ENCODE measurements at places on chromosomes 11 and 22.
A peak's percentile ranks its signal among the peaks of the same experiment; 100 is the strongest.

GRCh38 chr22:43562843-43563242, 151.0 kb downstream of the MPPED1 start:
- DNase-seq = no peak

DNA sequence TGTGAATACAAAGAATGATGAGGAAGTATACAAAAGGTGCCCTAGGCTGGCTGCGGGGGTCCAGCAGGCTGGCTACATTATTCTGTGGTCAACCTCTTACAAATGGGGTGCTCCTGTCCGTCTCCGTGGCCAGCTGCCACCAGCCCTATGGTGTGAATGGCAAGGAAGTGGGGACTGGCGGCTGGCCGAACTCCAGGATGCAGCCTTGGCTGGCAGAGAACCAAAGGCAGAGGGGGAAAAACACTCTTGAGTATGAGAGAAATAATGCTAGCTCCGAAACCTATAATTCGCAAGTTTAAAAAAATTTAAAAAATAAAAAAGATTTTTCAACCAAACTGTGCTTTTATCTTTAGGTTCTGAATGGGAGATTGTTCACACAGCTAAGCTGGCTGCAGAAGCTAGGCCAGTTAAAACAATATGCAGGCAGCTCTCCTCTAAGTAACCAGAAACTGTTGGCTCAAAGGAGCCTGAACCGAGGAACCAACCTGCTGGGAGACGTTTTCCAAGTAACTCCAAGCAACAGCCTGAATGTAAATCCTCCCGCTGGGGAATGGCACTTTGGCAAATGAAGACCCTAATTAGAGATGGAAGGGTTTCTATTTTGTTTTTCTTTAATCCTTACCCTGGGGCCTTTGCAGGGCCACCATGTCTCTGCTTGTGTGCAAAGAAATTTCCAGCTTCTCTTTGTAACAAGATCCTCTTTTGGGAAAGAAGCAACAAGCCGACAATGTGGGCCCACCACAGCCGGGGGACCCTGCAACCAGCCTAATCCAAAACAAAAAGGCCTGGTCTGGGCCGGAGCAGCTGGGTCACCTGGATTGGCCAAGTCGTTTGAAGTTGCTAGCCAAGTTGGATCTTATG, 50.2 kb downstream of the C22orf31 start:
- DNase-seq = no peak

DNA sequence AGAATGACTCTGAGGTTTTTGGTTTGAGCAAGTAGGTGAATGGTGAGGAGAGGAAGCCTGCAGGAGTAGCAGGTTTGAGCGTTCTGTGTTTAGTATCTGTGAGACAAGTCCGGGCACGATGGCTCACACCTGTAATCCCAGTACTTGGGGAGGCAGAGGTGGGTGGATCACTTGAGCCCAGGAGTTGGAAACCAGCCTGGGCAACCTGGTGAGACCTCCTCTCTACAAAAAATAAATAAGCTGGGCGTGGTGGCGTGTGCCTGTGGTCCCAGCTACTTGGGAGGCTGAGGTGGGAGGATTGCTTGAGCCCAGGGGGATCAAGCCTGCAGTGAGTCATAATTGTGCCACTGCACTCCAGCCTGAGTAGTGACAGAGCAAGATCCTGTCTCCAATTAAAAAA, 9.7 kb upstream of the CENATAC start:
- DNase-seq = no peak

DNA sequence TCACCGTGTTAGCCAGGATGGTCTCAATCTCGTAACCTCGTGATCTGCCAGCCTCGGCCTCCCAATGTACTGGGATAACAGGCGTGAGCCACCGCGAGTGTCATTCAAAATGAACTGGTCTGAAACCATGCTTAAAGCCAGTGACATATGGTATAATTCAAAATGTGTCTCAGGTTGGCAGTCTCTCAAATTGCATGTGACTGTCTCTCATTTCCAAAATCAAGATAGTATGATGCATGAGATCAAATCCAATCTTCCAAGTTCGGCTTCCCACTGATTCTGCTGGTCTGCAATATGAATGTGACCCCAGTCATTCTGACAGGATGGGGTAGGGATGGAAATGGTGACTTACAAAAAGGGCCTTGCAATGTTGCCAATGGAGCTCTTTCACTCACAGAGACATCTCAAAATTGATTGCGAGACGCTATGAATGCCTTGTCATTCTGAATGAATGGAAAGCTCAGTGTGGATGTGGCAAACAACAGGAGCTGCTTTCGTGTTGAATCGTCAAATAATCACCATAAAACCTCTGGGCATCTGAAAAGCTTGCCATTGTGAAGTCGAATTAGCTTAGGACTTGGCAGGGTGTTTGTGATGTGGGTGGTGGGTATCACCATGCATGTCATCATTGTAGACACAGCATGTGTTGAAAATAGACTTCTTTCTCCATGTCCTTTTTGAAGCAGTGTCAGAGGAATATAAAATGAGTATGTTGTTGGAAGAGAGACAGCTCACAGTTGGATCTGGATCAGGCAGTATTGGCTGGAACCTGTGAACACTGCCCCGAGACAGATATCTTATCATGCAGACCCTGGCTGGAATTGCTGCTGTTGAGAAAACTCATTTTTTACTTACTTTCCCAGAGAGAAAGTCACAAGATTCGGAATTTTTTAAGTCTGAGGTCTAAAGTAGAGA, 12.2 kb downstream of the SLN start:
- DNase-seq = no peak

DNA sequence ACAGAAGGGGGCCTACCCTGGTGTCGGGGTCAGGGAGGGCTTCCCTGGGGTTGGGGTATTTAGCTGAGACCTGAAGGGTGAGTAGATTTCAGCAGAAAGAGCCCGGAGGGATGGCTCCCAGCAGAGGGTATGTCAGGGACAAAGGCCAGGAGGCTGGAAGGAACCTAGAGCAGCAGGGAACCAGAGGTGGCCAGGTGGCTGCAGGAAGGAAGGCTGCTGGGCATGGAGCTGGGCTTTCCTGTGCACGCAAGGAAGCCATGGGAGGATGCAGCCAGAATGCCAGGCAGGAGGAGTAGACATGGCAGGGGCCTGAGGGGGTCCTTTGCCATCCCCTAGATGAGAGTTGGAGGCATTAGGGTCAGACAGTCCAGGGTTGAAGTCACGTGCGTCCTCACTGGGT, 27.4 kb upstream of the RELT start:
- no peak for DNase-seq

DNA sequence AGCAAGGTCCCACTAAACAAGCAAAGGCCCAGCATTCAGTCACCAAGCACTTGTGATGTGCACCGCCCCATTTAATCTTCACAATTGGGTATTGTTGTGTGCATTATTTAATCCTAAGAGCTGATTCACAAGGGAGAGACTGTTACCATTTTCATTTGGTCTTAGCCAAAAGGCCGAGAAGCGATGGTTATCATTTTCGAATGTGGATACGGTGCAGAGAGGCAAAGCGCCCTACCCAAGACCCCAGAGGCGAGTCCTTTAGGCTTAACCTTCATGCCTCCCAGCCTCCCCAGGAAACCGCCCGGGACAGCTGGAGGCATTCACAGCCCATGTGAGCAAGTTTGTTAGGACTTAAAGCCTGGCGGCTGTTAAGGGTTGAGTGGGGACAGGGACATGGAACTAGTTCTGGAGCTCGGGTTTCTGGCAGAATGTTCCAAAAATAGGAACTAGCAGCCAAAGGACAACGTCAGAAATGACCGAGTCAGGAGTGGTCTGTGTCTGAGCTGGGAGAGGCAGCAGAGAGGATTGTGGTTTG, 13.0 kb upstream of the UPK3A start:
- DNase-seq = no peak

DNA sequence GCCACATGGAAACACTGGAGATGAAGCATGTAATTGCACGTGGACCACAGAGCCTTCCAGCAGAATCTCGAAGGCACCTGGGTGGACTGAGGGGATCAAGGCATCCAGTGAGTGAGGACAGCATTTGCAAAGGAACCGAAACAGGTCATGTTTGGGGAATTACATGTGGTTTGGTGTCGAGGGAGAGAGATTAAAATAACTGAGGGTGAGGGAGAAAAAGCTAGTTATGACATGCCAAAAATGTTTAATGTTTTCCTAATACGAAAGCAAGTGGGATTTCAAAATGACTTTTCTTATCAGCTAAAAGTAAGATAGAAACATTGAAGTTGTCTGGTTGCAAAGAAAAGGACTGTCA, 157.1 kb downstream of the BLID start:
- DNase-seq = no peak

DNA sequence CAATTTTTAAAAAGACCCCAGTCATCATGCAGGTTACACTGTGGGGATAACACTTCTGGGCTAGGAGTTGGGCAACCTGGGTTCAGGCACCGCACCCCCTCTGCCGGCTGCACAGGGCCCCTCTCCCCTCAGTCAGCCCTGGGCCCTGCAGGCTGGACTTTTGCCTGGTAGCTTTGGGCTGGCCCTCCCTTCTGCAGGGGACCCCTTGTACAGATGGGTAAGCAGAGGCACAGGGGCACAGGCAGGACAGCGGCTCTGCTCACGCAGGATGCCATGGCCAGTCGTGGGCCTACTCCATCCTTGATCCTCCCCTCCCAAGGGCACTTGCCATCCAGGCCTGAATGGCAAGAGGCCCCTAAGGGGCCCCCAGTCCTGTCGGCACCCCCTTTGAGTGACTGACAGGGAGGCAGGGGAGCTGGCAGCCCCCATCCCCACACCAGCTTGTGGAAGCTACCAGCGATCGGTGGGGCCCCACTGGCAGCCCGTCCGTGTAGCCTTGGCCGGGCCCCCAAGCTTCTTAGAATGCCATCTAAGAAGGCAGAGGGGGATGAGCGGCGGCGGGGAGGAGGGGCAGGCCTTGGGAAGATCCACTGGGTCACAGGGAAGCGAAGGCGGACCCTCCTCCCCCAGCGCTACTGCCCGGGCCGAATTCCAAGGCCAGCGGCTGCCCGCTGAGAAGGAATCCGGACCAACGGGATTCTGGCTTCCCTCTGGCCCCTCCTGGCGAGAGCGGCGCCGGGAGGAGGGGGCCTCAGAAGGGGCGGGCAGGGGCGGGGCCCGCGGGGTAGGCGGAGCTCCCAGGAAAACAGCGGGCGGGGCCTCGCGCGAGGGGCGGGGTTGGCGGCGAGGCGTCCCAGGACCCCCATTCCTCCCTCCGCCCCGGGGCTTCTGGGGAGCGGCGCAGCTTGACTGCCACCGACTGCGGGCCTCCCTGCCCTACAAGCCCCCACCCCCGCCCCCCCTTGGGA, 6.8 kb upstream of the CHKA start:
- no peak for DNase-seq

- peak; percentile 3 for DNase-seq
Measured at GRCh38 chr22:36027579-36027934, 1.1 kb downstream of the RBFOX2 start.

- no peak for DNase-seq
Measured at GRCh38 chr11:72354356-72355115, 79.8 kb downstream of the CLPB start.

DNA sequence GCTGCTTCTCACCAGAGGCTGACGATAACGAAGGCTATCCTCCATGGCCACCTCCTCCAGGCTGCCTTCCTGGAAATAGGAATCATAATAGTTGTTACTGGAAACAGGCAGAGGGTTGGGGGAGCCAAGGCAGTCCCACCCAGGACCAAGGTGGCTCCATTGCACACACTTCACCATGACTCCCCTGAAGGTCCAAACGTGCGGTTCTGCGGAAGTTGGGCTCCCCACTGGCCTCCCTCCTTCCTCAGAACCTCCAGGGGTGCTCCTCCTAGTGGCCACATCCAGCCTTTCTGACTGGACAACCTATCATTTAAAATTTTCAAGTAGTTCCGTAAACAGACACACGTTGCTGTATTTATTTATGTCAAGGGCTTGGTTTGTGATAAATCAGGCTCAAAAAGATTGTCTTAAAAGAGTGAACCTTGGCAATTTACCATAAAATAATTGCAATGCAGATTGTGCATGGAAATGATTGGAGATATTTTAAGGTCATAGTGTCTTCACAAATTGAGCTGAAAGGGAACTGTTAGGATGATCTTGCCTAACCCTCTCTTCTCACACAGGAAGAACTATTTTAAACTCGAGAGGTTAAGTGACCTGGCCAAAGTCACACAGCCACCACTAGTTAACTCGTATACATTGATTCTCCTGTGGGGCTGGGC, 1.4 kb upstream of the TCN2 start:
- peak; percentile 70 for DNase-seq

DNA sequence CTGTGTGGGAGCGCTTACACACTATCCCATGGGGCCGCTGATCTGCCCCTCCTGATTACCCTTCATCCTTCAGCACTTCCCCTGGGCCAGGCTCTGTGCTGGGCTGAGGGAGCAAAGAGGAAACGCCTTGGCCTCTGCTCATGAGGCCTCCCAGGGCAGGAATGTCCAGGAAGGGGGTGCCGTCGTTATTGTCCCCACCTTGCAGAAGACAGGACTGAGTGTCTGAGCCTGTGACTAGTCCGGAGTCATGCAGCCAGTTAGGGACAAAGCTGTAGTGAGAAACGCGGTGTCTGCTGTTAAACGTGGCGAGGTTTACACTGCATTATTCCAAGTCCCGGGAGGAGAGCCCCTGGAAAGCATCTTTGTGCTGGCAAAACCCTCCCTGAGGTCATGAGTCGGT, 160.0 kb downstream of the TRIM29 start:
- no peak for DNase-seq

DNA sequence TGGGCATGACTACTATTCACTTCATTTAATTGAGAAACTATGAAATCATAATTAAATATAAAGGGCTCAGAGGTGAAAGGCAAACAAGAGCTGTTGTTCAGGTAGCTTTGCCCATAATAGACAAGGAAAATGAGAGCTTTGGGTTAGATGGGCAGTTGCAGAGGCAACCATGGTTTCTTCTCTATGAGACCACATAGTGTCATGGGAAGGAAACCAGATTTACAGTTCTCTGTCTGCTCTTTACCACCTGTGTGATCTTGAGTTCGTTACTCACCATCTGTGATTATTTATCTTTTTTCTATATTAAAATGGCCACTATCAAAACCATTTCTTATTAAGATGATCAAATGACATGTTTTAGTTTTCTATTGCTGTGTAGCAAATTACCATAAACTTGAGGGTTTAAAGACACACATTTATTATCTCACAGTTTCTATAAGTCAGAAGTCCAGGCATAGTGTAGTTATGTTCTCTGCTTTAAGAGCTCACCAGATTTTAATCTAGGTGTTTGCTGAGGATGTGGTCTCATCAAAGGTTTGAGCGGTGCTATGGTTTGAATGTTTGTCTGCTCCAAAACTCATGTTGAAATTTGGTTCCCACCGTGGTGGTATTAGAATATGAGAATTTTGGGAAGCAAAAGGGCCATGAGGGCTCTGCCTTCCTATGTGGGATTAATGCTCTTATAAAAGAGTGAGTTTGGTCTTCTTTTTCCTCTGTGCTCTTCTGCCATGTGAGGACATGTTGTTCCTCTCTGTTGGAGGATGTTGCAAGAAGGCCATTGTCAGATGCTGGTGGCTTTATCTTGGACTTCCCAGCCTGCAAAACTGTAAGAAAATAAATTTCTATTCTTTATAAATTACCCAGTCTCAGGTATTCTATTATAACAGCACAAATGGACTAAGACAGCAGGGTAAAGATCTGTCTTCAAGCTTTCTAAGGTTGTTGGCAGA, 38.2 kb downstream of the OR2AG2 start:
- DNase-seq = no peak
